Natural killer cell (primary cell): ENCODE measurements at places on chromosomes 16 and 17. TPM values are rescaled to one million over a fixed set of nuclear protein-coding genes. Genes with fewer than 3 reads are reported as not detected.

DNA sequence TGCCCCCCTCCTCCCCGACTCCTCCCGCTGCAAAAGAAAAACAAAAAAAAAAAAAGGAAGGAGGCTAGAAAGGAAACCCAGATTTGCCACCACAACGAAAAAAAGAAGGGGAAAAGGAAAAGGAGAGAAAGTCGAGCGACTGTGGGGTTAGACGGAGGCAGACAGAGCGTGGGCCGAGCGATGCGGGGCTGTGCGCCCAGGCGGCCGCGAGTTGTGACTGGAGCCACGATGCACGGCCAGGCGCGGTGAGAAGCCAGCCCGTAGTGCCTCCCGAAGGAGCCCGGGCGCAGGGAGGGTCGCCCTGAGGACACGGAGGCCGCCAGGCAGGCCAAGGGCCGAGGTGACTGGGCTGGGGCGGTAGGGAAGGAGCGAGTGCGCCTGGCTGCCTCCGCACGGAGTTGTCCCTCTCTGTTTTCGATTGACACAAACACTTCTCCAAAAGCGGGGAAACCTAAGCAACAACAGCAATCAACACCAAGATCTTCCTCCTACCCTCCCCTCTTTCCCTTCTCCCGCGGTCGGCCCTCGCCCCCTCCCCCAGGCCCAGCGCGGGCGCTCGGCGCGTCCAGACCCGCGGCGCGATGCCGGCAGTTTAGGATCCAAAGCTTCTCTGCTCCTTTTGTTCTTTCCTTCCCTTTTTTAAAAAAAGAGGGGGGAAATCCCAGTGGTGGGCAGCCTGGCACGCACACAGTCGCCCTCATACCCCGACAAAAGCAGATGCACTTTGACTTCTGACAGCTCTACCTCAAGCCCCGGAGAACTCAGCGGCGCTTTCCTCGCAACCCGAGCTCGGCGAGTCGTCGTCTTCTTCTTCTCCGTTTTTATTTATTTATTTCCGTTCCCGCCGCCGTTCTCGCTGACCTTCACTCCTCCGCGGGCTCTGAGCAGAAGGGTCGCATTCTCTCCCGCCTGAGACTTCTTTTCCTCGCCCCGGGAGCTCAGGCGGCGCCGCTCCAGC is at the start of gene LHX1:
Gene LHX1 (plus strand): TSS at position 475 of the 958 bp plus-strand sequence. CDS start 723 bp downstream, outside the sequence.
- H3K4me1 ChIP-seq, result peaks cover 88% of the 10 kb centered on the region
- peak; percentile 60 for DNase-seq
- H3K4me3 ChIP-seq, result no peak within 1 kb of the TSS
- H3K27ac ChIP-seq, result no peak within 1 kb of the TSS
- H3K27me3 ChIP-seq, result peaks cover 93% of the 10 kb centered on the region

DNA sequence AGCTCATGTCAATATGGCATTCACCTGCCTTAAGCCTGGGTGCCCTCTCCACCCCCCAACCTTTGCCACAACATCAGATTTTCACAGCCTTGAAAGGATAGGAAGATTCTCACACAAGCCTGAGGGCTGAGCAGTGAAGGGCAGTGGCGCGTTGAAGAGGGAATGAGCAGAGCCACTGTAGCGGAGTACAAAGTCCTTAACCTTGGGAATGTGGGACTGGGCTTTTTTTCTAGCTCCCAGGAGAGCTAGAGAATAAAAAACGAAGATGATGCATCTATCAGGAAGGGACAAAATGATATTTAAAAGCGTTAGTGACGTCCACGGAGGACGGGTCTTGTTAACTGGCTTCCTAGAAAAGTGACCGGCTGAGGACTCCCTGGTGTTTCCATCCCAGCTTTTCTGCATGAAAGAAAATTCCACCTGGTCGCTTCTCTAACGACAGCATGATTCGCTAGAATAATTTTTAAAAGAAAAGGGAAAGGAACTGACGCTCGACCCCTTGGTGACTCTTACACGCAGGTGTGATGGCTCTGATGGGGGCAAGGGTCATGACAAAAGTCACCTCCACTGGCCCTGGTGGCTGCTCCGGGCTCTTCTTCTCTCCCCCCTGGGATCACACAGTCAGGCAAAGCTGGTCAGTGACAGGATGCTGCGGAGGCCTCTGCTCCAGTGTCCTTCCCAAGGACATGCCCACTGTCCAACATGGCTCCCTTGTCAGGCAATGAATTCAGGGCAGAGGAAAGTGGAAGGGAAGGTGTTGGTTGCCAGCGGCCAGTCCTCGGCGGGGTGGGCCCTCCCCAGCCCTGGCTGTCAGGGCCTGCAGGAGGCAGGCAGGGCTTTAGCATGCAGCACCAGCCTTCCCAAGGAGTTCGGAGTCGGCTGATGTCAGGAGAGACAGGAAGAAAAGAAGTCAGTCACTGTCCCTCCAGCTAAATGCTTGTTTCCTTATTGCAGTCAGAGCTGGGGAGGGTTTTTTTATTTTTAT is 58.4 kb upstream of the IRX3 start:
- H3K27ac ChIP-seq, result no peak overlapping the region
- H3K27me3 ChIP-seq, result no peaks in the 10 kb centered on the region
- no peak for DNase-seq
- no peaks in the 10 kb centered on the region for H3K36me3 ChIP-seq

DNA sequence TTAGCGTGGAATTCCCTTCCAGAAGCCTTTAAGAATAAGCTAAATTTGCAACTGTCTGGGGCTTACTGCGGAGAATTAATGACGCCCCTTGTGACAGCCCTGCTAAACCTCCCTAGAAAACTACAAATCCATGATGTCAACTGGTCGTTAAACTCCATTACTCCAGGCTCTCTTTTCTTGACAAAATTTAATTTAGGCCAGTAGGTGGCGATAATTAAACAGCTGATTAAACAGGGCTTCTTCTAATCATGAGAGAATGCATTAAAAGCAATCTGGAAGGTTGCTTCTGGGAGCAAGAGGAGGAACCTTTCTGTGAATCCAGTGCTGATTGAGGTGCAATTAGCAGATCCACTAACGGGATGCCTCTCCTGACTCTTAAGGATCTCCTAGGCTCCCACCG is 8.1 kb upstream of the NLRP1 start:
- H3K4me1 ChIP-seq, result no peaks in the 10 kb centered on the region
- peak; percentile 67 for DNase-seq
- H3K4me3 ChIP-seq, result no peak overlapping the region
- H3K36me3 ChIP-seq, result no peaks in the 10 kb centered on the region
- H3K27ac ChIP-seq, result no peak overlapping the region

DNA sequence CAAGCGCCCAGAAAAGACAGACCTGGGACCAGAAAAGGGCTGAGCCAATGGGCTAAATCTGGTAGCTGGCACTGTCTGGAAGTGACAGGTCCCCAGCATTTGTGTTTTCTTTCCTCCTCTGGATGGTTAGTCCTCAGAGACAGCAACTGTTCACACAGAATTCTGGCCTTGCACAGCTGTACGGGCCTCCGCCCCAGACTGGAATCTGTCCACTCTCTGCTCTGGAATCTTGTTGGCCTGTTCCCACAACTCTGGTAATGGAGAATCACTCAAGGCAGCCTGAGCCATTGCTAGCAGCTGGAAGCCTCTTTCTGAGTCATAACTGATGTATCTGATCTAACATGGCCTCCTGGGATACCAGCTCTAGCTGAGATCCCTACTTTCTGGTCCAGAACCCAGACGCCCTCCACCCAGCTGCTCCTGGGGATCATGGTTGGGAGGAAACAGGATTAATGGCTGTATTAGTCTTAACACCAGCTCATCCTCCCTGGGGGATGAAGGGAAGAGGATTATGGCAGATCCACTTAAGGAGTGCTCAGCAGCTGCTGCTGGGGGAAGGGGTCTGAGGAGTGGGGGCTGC is 9.1 kb downstream of the ZNF668 start:
- H3K36me3 ChIP-seq, result peaks cover 12% of the 10 kb centered on the region
- H3K4me3 ChIP-seq, result no peak overlapping the region
- DNase-seq, result peak; percentile 27
- peaks cover 61% of the 10 kb centered on the region for H3K4me1 ChIP-seq
- H3K27me3 ChIP-seq, result no peaks in the 10 kb centered on the region
- peak overlapping the region; percentile 17 for H3K27ac ChIP-seq

DNA sequence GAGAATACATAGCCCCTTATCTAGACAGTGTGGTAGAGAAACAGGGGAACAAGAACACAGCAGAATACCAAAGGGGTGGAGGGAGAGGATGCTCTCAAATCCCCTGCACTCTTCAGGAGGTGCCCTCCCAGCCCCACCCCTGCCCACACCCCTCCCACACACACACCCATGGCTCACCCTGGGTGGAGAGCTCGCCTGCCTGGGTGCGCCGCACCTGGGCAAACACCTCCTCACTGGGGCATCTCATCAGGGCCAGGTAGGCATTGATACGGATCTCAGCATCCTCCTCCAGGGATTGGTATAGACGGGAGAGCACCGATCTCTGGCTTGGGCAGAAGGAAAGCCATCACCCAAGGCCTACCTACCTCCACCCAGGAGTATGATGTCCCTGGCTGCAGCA is 95.2 kb downstream of the LITAF start:
- H3K36me3 ChIP-seq, result no peaks in the 10 kb centered on the region
- peaks cover 20% of the 10 kb centered on the region for H3K4me1 ChIP-seq
- H3K27ac ChIP-seq, result no peak overlapping the region

GRCh38 chr17:62380253-62380652 is at the start of gene EFCAB3:
Gene EFCAB3, plus strand, starts transcription at chr17:62380553. Its CDS starts 2,427 bp downstream, at chr17:62382980.
- H3K4me3 ChIP-seq, result no peak within 1 kb of the TSS
- DNase-seq, result no peak
- H3K27ac ChIP-seq, result no peak within 1 kb of the TSS
- no peaks in the 10 kb centered on the region for H3K4me1 ChIP-seq
- H3K36me3 ChIP-seq, result no peaks in the 10 kb centered on the region
- H3K27me3 ChIP-seq, result peaks cover 6% of the 10 kb centered on the region

DNA sequence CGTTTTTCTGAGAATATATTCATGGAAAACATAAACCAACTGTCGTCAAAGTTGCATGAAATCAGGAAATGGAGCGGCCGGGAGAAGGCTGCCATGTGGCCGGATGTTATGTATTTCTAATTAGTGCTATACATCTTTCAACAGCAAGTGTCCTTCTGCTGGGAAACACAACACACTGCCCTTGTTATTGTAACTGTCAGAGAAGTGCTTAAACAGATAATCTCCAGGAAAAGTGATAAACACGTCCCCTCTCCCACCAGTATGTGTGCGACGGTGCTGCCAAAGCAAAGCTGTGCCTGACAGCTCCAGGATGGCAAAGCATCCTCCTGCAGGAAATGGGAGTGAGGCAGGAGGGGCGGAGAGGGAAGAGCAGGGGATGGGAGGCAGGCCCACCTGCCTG is 111.8 kb downstream of the SMG6 start:
- DNase-seq, result no peak
- peaks cover 40% of the 10 kb centered on the region for H3K4me1 ChIP-seq
- peaks cover 4% of the 10 kb centered on the region for H3K36me3 ChIP-seq
- H3K27ac ChIP-seq, result peak overlapping the region; percentile 50
- no peak overlapping the region for H3K4me3 ChIP-seq

GRCh38 chr17:76404976-76405563 is 20.7 kb downstream of the SPHK1 start:
- no peak overlapping the region for H3K4me3 ChIP-seq
- H3K4me1 ChIP-seq, result peaks cover 28% of the 10 kb centered on the region
- H3K27ac ChIP-seq, result no peak overlapping the region
- no peaks in the 10 kb centered on the region for H3K27me3 ChIP-seq

DNA sequence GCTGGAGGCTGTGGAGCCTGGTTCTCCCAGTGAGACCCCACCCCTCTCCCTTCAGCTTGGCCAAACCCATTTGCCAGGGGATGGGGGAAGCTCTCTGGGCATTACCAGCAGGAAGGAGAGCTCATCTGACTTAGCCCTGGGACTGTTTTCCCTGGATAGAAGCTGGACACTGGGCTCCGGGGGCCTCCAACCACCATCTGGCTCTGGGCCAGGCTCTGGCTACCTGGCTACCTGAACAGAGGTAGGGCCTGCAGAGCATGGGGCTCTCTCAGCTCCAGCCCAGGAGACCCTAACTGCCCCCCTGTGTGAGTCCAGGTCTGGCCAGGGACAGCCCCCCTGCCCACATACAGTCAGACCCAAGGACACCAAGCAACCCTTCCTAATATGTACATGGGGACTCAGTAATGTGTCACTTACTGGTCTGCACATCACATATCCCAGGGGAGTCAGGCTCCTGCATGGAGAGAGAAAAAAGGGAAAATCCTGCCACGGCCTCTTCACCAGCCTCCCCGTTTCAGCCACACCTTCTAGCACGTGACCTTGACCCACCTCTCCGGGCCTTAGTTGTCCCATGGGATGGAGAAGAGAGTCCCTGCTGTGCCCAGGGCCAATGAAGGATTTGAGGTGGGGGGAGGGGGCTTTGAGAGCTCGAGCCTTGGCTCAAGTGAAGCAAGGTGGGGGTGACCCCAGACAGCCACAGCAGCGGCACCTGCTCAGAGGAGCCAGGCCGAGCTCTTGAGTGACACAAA is 13.8 kb downstream of the CNGB1 start:
- no peaks in the 10 kb centered on the region for H3K4me1 ChIP-seq
- no peaks in the 10 kb centered on the region for H3K27me3 ChIP-seq
- no peak overlapping the region for H3K27ac ChIP-seq
- no peaks in the 10 kb centered on the region for H3K36me3 ChIP-seq
- no peak overlapping the region for H3K4me3 ChIP-seq
- DNase-seq, result no peak

- H3K27ac ChIP-seq, result no peak overlapping the region
- H3K4me3 ChIP-seq, result no peak overlapping the region
Observed at GRCh38 chr17:75499313-75500022, 15.9 kb downstream of the CASKIN2 start.

DNA sequence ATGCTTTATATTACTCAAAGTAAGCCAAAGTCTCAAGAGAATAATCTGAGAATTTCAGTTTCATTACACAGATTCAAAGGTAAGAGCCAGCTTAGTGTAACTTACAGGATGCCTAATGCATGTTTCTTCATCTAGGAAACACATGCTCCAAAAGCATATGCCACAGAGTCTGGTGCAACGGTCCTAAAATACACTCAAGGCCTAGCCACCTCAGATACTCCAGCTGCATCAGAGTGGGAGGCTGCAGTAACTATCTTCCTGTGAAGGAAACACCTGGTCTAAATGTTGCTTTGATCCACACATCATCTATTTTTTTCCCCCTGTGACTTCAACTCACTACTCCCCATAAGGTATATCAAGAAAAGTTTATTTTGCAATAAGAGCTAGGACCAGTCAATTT is 51.6 kb upstream of the CORO6 start:
- no peak for DNase-seq
- peaks cover 80% of the 10 kb centered on the region for H3K36me3 ChIP-seq
- H3K4me3 ChIP-seq, result no peak overlapping the region
- H3K4me1 ChIP-seq, result no peaks in the 10 kb centered on the region
- H3K27ac ChIP-seq, result no peak overlapping the region

DNA sequence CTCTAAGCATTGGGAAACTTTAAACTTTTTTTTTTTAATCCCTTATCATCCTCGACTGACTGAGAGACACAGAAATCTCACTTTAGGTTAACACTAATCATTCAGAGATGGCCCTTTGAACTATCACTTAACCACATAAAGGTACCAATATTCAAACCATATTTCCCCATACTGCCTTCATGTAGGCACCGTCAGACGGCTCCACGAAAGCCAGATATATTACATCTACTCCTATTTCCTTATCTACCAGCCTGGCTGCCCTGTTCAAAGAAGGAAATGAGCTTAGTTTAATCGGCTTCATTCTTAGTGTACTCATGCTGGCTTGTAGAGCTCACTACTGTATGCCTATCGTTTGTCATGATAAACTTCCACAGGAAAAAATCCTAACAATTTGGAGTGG is 270.9 kb downstream of the CEP112 start:
- no peak overlapping the region for H3K27ac ChIP-seq
- H3K36me3 ChIP-seq, result no peaks in the 10 kb centered on the region
- no peak for DNase-seq
- no peaks in the 10 kb centered on the region for H3K27me3 ChIP-seq

NEUROD2 gene
- not detected for total RNA-seq

SMIM22 gene
- not detected for total RNA-seq

SCNN1B gene
- not detected for total RNA-seq

SSTR5 gene
- total RNA-seq, result not detected

EVI2B gene
- 98.9 TPM for total RNA-seq

KRT10 gene
- total RNA-seq, result 23.6 TPM

USP43 gene
- total RNA-seq, result 4.2 TPM

OSBPL7 gene
- total RNA-seq, result 162 TPM
